ENCODE measurements at places on chromosomes 2 and 18. TPM values are rescaled to one million over a fixed set of nuclear protein-coding genes. Genes with fewer than 3 reads are reported as not detected.

DNA sequence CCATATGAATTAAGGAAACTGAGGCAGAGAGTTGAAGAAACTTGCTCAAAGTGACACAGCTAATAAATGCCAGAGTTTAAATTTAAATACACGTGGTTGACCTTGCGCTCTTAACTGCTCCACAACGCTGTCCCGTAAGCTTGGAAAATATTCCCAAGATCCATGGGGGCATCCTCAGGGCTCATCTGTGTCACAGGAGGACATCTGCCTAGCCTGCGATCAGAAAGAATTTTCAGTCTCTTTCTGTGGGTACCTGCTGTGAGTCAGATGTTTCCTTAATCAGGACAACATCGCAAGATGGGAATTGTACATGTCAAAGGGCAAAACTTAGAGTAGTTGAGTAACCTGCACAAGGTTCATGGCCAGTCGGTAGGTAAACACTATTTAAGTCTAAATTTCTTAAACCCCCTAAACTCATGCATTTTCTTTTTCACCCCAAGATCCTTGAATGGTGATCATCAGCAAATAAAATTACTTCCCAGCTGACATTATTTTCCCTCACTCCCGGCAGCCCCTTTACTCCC, 1.4 kb downstream of the CMPK2 start:
- no peak for DNase-seq

Gene ACADL
- 36.8 TPM for polyA plus RNA-seq

Gene FIGN
- polyA plus RNA-seq, result 12.2 TPM

Gene DCDC2C
- not detected for polyA plus RNA-seq

Gene NGEF
- 2.1 TPM for polyA plus RNA-seq

Gene SP140L
- 7.6 TPM for polyA plus RNA-seq

DNA sequence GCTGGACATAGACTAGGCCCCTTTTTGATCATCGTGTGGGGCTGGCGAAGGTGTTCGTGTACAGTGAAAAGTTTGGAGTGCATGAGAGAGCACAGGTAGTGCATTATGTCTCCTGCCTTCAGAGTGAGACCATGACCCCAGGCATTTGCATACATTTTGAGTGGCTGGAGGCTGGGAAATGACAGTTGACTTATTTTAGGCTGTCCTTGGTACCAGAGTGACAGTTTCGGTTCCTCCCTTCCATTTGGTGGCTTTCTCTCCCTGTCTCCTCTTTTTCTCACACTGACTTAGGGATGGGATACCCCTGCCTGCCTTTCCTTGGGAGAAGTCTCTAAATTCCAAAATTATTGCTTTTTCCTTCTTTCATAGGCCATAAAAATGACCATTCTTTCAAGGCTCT, 20.1 kb downstream of the SERPINB12 start:
- DNase-seq, result no peak

Gene COLEC12
- polyA plus RNA-seq, result 28.3 TPM

GRCh38 chr2:46326231-46326980, 29.2 kb downstream of the EPAS1 start:
- no peak for DNase-seq

DNA sequence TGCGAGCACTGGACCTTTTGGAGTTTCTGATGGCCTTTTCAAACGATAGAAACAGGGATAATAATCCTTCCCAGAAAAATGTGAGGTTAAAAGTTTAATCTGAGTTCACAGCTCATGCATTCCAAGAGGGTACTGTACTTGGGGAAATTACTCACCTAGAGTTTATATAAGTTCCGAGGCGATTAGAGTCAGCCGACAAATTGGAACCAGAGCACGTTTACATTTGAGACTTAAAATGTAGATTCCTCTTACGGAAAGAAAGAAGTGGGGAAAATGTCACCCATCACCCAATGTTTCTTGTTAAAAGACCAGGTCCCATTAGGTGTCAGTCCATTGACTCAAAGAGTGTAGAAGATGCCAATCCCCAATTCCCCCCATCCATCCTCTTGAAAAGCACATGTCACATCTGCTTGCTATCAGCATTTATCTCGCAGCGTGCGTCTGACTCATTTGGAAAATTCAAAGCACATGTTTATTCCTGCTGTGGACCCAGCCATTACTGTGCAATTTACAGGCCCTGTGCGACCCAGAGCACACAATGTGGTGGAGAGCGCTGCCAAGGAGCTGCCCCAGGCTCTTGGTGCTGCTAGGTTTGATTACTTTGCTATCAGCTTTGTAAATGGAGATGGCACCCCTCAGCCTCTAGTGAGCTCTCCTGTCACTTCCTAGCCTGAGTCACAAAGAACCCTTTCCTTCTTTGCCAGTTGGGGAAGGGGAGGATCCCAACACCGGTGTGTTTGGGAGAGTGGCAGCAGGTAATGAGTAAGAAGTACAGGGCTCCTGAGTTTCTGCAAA, 104.8 kb downstream of the COLEC12 start:
- no peak for DNase-seq

Gene ASB3
- polyA plus RNA-seq, result 26.6 TPM

Gene RGPD3
- 0.49 TPM for polyA plus RNA-seq

DNA sequence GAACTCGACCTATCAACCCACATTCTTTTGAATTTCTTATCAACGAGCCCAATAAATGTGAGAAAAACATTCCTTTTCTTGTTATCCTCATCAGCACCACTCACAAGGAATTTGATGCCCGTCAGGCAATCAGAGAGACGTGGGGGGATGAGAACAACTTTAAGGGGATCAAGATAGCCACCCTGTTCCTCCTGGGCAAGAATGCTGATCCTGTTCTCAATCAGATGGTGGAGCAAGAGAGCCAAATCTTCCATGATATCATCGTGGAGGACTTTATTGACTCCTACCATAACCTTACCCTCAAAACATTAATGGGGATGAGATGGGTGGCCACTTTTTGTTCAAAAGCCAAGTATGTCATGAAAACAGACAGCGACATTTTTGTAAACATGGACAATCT, 378.2 kb downstream of the STK39 start:
- no peak for DNase-seq

- no peak for DNase-seq
Observed at GRCh38 chr2:230981704-230982103, 14.2 kb upstream of the SPATA3 start.

DNA sequence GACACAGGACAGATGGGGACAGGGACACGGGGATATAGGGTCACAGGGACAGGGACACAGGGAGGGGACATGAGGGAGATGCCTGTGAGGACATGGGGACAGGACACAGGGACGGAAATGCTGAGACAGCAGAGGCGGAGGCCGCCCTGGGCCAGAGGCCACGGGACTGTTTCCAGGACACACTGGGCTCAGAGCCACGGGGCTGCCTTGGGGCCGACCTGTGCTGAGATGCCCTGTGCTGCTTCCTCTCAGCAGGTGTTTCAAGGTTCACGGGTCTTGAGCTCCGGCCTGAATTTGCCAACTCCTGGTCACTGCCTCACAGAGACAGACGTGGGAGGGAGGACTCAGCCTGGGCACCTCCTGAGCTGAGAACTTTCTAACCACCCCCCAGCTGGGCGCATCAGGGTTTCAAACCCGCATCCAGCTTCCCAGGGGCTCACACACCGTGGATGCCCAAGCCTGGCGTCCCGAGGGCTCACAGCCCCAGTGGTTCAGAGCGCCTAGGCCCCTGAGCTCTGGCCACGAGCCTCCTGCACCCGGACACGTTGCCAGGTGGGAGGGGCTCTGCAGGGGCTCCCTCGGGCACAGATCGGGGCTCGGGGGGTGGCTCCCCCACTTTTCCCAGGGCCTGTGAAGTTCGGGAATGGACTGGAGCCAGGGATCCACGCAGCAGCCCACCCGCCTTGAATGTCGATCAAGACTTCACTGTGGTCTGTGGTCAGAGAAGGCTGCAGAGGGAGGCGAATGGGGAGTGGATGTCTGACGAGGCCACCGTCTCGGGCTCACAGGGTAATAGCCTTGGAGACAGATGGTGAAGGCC, 64.1 kb downstream of the SLC66A2 start:
- no peak for DNase-seq

GRCh38 chr2:238643400-238643907, 204.4 kb upstream of the TWIST2 start:
- no peak for DNase-seq

DNA sequence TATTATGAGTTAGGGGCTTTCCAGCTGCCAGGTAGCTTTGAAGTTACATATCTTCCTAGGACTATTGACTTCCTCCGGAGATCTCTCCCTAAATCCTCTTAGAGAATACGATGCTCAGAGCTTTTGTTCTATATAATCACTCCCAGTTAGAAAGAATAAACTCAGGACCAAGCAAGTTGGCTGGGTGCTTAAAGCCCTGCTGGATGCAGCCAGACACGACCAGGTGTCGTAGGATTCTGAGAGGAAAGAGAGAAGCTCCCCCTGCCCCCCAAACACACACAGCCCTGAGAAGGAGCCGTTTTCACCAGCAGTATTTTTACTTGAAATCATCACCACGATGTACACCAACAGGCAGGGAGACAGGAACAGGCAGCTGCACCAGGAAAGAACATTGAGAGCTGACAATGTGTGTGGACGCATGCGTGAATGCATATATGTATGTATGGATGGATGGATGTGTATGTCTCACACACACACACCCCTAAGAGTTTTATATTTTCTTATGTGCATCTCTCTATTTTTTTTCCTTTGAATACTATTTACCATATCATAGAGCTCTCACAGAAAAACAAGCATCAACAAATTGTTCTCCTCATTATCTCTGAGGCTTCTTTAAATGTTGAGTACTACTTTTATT, 382.6 kb downstream of the EPHA4 start:
- no peak for DNase-seq

DNA sequence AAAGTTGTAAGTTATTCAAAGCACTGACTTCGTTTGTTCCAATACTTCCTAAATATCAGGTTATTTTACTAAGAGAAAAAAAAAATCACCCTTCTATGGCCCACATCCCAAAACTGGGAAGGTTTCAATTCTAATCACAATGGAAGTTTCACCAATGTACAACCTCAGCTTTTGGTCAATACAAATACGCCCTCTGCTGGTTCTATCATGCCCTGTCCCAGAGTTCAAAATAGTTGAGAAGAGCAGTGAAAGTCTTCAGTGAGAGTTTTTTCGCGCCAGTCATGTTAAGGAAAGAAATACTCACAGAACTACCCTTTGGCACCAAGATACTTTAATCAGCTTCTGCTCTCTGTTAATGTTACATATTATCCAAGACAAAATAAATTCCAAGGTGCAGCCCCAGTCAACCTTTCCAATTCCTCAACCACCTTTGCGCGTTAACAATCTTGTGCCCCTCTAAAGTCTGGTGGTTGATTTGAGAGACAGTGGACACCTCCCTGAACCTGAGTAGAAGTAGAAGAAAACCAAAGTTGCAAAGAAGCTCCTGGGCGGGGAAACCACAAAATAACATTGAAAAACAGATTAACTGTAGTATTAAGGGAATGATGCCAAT, 59.9 kb downstream of the SUMO1 start:
- DNase-seq, result peak; percentile 65

Gene SLC5A7
- polyA plus RNA-seq, result 0.80 TPM

DNA sequence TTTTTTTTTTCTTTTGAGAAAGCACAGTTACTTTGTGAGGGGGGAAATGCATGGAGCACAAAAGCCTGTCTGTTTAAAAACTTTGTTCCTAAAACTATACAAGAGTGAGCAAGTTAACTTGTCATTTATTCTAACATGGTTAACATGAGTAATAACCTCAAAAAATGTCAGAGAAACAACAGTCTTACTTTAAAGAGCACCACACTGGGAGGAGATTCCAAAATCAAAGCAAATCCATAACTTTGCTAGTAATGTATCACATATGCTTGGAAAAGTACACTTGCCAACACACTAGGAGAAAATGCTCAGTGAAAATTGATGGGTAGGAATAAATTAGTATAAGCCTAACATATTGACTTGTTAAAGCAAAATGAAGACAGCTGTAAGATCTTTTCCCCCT, 157.1 kb downstream of the PRPF40A start:
- DNase-seq, result no peak

- no peak for DNase-seq
Observed at GRCh38 chr2:238847841-238848690, at the start of gene TWIST2. Gene TWIST2 (plus strand): TSS chr2:238848085. CDS start chr2:238848216, 131 bp downstream.

DNA sequence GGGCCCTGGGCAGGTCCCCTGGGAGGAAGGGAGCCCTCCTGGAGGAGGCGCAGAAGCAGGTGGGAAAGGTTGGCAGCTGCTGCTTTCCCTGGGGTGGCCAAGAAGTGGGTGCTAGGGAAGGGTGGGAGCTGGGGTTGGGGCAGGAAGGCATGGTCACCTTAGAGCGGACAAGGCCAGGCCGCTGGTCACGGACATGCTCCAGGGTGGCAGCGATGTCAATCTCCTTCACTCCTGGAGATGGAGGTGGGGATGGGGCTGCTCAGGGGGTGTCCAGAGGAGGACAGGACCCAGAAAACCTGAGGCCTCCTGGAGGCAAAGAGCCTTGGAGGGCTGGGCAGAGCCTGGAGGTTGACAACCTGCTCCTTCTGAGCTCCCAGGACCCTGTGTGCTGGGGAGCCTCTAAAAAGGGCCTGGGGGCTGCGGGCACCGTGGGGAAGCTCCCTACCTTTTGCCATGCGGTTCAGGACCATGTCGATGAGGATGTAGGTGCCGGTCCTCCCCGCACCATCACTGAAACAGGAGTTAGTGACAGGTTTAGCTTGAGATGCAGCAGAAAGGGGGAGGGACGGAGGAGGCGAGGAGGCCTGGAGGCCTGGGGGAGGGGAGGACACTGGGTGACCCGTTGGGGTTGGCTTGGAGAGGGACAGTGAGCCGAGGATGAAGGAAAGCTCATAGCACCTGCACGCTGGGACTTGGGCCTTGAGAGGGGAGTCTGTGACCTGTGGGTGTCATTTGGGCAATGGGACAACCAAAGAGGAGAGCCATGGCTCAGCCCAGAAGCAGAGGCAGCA, 11.4 kb downstream of the DNAJB2 start:
- no peak for DNase-seq

GRCh38 chr18:56285387-56286065, 352.9 kb downstream of the TXNL1 start:
- no peak for DNase-seq
